SK-N-SH treated with all-trans-retinoic acid at 6 μM for 48 hours (cell line): ENCODE measurements at places on chromosomes 11 and 22.

- no peak for ATAC-seq
Measured at GRCh38 chr11:86185381-86185750, 59.2 kb upstream of the EED start.

DNA sequence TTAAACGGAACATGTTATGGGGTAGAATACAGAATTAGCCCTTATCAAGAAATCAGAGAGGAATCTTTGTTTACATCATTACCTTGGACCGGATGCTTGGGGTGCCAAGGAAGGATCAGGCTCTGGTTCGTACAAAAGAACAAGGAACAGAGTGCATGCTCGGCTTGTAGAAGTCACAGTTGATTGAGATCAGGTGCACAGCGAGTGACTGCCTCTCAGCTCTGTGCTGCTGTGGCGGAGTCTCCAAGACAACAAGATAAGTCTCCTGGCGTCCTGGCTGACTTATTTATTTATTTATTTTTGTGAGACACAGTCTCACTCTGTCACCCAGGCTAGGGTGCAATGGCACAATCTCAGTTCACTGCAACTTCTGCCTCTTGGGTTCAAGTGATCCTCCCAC lies 31.8 kb downstream of the GLB1L2 start:
- no peak for ATAC-seq

DNA sequence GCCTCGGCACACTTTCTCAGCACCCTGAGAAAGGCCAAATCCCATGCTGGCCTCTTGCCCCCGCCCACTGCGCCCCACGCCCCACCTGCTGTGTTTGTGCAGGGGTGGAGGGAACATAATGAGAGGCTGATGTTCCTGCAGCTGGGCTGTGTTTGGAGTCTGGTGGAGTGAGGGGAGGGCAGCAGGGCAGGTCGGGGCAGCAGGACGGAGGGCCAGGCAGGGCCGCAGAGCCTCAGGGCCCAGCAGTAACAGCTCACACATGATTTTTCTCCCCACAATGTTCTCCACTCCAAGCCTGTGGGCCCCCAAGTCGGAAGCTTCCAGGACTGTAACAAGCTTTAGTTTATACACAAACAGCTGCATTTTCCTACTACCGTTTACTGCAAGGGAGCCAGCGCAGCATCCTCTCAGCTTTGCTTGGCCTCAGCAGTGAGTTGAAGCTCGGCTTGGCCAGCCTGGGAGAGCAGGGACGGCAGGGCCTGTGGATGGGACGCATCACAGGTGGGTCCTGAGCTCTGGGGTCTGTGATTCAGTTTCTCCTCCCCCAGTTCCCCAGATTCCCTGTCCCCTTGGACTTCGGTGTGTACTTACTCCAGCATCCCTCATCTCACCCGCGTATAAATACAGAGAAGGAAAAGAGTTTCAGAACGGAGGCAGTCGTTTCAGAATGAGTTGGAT lies 51.0 kb downstream of the RPUSD4 start:
- no peak for ATAC-seq

- no peak for ATAC-seq
Measured at GRCh38 chr22:29703569-29704195, 16.1 kb upstream of the CABP7 start.

- ATAC-seq: no peak
Measured at GRCh38 chr11:64673279-64673678, 49.7 kb downstream of the NRXN2 start.

- no peak for ATAC-seq
Measured at GRCh38 chr11:91082255-91082654, 859.4 kb upstream of the CHORDC1 start.

- ATAC-seq: no peak
Measured at GRCh38 chr11:117688255-117688797, 108.7 kb downstream of the DSCAML1 start.

GRCh38 chr11:13963949-13964770 lies 1.6 kb downstream of the SPON1 start:
- no peak for ATAC-seq

DNA sequence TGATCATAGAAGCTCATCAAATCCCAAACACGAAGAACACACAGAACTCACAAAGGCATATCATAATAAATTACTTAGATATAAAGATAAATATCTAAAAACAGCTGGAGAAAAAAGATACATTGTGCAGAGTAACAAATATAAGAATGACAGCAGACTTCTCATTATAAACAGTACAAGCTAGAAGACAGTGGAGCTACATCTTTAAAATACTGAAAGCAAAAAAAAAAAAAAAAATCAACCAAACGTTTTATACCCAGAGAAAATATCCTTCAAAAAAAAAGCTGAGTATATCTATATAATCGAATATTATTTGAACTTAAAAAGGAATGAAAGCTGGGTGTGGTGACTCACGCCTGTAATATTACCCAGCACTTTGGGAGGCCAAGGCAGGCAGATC lies 90.0 kb downstream of the SBF2 start:
- ATAC-seq: no peak

DNA sequence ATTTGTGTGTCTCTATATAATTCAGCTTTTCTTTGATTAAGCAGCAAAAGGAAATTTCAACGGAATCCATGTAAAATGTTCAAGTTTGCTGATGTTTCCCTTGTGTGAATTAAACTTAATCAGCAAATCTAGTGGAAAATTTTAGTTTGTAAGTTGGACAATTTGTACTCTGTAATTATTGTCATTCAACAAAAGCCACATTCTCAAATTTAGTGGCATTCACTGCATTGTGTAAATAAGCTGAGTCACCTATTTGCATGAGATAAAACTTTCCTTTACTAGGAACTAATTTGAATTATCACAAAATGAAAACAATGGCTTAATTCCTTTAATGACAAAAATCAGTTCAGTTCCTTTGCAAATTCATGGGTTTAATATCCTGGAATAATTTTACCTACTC lies 784.2 kb upstream of the CCDC179 start:
- ATAC-seq: no peak

DNA sequence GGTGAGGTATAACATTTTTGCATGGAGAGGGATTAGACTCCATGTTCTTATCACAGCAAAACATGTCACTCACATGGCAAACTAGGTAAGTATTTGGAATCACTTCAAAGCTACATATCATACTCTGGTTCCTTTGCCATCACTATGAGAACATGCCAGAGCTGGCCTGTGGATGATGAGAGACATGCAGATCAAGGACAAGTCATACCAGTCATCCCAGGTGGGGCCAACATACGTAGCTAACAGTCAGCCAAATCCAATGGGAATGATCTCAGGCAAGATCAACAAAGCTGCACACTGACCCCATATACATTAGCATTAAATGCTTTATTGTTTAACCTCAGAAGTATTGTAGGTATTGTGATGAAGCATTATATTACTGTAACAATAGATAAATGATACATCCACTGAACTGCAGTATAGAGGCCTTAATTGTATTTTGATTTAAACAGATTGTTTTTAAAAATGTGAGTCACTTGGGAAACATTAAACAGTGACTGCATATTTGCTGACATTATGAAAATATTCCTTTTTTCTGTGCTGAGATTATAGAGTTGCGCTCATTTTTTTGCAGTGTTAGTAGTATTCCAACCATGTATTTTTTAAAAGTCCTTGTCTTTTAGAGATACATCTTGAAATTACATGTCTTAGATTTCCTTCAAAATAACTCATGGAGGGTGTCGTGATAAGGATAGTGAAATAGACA lies 37.3 kb upstream of the ARL14EP start:
- no peak for ATAC-seq

GRCh38 chr11:34284156-34284555 lies 73.7 kb downstream of the ABTB2 start:
- ATAC-seq: peak; percentile 32; the same call in 1 of the 3 replicates

- ATAC-seq: no peak
Measured at GRCh38 chr11:78265326-78265725, 76.6 kb downstream of the USP35 start.

- ATAC-seq: peak; percentile 99
Measured at GRCh38 chr11:66510271-66510989, at the start of gene BBS1. BBS1 (plus strand) TSS chr11:66510635; CDS start chr11:66510660, 25 bp downstream.

GRCh38 chr22:43925433-43926348 lies 2.1 kb downstream of the PNPLA3 start:
- ATAC-seq: no peak

DNA sequence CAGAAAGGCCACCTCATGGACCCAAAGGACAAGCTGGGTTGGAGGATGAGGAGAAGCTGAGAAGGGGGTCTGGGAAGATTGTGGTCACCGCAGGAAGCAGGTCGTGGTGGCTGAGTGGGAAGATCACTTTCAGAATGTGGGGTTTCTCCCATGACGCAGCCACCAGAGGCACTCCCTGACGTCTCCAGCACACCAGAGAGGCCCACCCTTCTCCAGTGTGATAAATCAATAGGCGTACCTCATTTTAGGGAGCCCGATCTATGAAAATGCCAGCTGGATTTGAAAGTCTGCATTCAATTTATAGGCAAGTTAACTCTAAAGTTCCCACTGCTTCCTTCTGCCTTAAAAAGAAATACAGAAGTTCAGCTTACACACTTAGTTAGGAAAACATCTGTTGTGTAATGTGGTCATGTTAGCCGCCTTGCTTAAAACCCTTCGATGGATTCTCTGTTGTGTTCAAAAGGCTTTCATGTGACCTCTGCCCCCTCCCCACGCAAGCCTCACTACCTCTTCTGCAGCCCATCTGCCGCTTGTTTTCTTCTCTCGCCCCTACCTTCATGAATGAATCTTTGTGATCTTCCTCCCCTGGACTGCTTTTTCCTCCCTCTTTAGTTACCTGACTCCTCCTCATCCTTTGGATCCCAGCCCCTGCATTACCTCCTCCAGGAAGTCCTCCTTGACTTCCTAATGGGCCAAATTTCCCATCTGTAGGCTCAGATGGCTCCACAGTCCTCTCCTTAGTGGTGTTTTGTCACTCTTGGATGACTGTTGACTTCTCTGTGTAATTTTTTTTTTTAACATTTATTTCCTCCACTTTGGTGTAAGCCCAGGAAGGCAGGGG lies 10.7 kb downstream of the TSPAN18 start:
- ATAC-seq: no peak

DNA sequence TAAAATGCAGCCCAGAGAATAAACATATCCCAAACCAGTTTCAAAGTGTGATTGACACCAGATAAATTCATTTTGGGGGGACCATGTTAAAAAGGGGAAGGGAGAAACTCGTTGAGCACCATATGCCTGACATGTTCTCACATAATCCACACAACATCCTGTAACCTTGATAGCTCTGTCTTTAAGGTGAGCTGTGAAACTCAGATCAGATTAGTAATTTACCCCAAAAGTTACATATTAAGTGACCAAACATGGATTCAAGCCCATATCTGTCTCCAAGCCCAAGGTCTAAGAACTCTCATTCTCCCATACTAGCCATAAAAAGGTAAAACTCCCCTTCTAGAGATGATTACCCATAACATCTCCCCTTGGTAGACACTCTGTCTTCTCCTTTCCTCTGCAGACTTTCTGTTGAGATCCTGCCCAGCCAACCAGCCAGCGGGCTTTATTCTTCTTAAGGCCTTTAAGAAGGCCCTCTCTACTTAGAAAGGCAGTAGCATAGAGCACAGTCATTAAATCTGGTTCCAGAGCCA lies 150.7 kb downstream of the CCDC34 start:
- ATAC-seq: no peak

DNA sequence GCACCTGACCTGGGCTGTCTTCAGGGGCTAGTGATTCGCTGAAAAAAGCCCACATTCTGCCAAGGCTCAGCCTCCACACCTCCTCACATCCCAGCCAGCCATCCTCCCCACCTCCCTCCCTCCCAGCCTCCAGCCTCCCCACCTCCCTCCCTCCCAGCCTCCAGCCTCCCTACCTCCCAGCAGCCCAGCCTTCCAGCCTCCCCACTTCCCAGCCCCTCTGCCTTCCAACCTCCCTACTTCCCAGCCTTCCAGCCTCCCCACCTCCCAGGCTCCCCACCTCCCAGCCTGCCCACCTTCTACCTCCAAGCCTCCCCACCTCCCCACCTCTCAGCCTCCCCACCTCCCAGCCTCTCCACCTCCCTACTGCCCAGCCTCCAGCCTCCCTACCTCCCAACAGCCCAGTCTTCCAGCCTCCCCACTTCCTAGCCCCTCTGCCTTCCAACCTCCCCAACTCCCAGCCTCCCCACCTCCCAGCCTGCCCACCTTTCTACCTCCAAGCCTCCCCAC lies 33.7 kb upstream of the TH start:
- ATAC-seq: no peak

DNA sequence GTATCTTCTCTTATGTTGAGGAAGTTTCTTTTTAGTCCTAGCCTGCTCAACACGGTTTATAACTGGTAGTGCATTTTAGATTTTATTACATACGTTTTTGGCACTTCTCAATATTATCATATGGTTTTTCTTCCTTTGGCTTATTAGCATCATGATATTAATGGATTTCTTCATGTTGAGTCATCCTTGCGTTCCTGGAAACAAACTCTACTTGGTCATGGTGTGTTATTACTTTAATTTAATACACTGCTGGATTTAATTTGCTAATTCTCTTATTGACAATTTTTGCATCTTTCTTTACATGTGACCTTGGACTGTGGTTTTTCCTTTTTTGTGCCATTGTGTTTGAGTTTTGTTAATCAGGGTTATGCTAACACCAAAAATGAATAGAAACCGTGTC lies 20.5 kb downstream of the IGF2 start:
- ATAC-seq: no peak

DNA sequence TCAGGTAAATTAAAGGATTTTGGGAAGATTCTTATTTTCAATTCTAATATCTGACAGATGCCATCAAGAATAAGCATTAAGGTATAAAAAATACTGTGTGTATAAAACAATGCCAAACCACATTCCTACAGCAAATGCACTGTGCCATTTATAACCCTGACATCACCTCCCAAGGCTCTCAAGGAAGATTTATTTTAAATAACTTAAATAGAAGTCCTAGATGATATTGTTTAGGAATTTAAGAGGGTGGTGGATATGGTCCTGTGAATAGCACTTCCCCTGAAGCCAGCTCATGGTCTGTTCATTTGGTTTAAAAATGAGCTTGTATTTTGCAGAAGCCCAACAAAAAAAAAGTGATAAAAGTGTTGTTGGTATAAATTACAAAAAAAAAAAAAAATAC lies 32.1 kb downstream of the PPIL2 start:
- ATAC-seq: peak; percentile 37

DNA sequence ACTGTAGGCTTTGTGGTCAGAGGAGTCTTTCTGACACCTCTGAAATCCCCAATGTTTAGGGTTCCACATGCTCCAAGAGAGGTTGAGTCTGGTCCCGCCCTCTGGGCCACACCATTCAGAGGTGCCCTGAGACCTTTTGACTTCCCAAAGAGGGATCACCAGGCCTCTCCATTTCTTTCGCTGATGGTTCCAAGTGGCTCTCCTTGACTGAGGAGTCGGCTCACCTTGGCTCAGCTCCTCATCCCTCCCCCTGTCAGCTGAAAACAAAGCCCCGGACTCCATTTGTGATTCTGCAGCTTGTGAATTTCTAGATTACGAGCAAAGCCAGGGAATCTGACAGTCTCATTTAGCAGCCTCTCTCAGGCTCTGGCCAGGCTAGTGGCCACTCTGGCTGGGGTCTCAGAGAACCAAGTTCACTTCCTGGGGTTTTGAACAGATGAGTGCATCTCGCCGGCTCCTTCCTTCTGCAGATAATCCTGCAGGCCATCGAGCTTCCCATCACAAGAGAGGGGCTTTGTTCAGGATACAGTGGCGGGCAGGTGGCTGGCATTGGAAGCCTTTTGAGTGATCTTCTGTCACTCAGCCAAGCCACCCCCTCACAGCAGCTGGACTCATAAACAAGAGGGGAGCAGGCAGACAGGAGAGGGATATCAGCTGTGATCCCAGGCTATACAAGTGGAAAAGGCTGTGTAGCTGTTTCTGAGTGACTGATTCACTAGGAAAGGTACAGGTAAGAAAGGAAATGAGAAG lies 102.9 kb downstream of the TRIM29 start:
- no peak for ATAC-seq

GRCh38 chr22:43776081-43776670 lies 35.9 kb downstream of the EFCAB6 start:
- ATAC-seq: no peak

- no peak for ATAC-seq
Measured at GRCh38 chr22:50726643-50727340, 11.2 kb upstream of the ACR start.
